Stimulated activated CD8-positive, alpha-beta memory T cell treated with anti-CD3 and anti-CD28 coated beads, Interleukin-15, amount 100 ng/mL, for 1 hour (primary cell): ENCODE measurements at places on chromosomes 3 and 15.

GRCh38 chr15:97961067-97961954, 808 bp downstream of the ARRDC4 start:
- DNase-seq = no peak

DNA sequence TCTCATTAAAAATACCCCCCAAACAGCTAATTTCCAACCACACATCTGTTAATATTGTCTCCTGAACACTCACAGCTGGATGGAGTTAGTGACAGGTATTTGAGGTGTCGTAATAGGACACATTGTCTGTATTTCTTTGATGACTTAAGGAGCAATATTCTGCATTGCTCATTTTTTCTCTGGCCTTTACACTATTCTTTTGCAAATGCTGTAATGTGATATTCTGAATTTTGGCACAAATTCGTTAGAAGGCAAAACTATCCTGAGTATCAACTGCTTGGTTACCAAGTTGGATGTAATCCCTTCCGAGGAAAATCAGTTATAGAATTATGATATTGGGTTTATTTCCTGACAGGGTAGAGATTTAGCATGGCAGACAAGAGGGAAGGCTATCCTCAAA, 1030.2 kb downstream of the MCTP2 start:
- DNase-seq = no peak

DNA sequence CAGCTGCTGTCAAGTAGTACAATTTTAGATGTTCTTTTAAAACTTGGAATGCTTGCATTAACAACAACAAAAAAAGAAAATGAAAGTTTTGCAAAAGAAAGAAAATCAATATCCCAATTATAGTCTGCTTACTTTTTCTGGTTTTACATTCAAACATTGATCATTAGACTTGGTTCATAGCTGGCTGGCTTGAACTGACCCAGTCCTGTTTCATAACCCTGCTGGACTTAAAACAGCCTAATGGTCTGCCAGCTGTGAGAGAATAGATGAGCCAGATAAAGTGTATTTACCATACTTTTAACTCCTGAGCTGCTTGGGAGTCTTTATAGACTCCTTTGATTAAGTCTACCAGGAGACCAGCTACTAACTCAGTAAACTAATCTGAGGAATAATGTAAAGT, 59.2 kb downstream of the PIAS1 start:
- DNase-seq = no peak

DNA sequence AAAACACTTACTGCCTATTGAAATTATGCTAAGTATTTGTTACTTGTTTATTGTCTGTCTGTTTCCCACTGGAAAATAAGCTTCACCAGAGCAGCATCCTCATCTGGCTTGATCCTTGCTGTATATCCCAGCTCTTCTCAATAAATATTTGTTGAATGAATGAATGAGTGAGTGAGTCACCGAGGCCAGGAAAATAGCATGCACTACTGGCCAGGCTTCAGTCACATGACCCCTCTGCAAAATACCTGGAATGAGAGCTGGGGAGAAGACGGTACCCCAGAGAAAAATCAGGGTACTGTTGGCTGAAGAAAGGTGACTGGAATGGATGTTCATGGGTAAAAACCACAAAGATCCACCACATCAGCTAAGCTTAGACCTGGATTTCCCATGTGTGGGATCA, 331.9 kb downstream of the SHQ1 start:
- no peak for DNase-seq

- no peak for DNase-seq
These were observed 13.6 kb downstream of the LACTB start for GRCh38 chr15:63135281-63135680.

- no peak for DNase-seq
These were observed 113.3 kb downstream of the KLHL25 start for GRCh38 chr15:85681386-85681785.

- no peak for DNase-seq
These were observed 149.4 kb downstream of the MCTP2 start for GRCh38 chr15:94380798-94381197.

GRCh38 chr3:47612178-47612577, 33.5 kb upstream of the CSPG5 start:
- DNase-seq = no peak

- no peak for DNase-seq
These were observed 10.6 kb downstream of the PIK3CB start for GRCh38 chr3:138824114-138824506.

DNA sequence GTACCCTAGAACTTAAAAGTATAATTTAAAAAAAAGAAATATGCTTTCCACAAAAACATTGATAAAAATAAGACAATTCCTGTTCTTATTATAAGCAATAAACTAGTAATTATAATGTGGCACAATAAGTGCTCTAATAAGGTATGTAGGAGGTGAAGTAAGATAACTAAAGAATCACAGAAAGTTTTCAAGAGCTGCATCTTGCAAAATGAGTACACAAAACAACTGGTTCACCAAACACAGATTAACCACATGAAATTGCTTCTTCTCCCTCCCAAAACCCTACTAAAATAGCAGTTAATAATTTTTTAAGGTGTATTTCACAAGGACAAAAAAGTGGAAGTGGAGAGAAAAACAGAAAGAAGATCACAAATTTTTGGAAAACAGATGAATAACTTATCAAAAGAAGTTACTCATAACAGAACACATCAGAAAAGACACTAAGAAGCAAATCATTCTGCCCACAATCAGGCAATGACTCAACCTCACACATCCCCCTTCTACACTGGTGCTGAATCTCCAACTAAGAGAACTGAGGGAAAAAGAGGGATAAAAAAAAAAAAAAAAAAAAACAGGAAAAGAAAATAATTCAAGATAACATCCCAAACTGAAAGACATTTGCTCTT, 64.2 kb downstream of the TBC1D5 start:
- DNase-seq = no peak

- DNase-seq = no peak
These were observed 982.7 kb upstream of the NR2F2 start for GRCh38 chr15:95347837-95348236.

DNA sequence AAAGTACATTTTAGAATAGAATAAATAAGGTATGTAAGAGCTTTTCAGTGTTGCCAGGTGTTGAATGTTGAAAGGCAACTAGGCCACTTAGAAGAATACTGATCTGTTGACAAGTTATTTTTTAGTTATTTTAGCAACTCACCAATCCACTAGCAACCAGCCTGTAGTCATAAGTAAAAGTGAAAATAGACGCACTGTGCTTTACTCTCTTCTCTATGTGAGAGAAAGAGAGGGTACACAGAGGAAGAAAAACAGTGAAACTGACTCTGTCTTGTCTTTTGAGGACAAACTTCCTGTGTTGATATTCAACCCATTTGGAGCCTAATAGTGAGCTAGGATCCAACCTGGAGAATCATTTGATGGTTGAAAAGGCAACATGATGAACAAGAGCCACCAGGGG, 327.1 kb upstream of the GOLIM4 start:
- DNase-seq = no peak

DNA sequence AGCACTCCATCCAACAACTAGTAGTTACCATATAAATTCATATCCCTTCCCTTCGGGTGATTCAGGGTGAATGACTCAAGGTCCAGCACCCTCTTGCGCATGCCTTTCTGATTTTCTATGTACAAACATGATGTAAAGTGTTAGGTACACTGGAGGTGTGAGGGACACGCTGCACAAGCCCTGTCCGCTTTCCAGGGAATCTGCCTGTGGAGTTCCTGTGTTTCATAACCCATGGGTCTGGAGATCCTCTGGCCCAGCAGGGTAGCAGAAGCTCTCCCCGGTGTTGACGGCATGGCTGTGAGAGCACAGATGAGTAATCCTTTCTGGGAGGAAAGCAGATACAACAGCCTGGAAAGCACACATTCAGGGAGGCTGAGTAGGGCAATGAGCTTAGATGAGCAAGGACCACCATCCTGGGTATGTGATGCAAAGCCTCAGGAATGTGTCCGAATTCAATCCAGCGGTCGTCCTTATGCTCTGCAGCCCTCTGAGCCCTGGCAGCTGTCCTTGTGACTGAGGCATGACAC, 142.9 kb upstream of the TP63 start:
- no peak for DNase-seq

GRCh38 chr15:84969257-84969656, 12.4 kb upstream of the PDE8A start:
- no peak for DNase-seq

- no peak for DNase-seq
These were observed 352.7 kb downstream of the TIGIT start for GRCh38 chr3:114646526-114646925.

DNA sequence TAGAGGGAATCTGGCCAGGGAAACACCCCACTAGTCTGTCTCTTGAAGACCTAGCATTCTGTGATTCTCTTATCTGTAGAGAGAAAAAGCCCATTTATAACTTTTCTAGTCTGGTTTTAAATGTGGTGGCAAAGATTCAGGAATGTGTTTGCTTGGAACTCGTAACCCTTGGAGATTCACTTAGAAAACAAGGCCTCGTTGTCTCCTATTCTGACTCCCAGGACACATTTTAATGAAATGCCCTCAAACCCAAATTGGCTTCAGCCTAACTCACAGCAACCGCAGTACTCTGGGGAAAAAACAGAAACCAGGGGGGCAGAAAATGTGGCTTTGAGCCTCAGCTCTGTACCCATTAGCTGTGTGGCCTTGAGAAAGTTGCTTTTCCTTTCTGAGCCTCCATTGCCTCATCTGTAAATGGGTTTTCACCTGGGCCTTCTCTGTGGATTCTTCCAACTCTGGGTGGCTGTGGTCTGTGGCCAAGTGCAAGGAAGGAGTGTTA, 36.5 kb downstream of the RPLP1 start:
- DNase-seq = no peak

- no peak for DNase-seq
These were observed 8.8 kb downstream of the PDCD6IP start for GRCh38 chr3:33807191-33807590.

DNA sequence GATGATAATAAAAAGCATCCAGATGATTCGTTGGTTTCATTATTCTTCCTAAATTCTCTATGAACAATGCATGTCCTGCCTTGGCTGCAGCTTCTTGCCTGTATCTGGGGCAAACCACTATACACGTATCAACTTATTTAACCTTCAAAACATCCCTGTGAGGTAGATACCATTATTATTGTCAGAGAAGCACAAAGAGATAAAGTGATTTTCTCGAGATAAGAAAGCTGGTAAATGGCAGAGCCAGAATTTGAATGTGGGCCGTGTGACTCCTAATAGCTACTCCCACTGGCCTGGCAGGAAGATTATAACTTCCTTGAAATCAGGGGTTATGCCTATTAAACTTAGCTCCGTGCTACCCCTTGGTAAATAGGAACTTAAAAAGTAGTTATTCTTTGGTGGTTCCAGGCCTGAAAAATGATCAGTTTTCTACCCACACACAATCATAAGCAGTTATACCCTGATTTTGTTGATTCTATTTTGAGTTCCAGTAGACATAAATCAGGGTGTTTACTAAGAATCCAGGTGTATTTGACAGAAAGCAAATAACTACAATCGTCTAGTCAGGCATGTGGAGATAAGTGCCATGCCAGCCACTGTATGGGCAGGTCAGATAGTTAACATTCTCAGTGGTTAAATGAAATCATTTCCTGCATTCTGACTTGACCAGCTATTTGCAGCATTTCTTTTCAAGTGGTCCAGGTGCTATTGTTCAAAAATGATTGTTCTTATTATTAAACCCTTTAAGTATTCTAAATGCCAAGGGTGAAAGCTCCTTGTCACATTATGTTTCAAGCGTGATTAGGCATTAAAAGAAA, 99.2 kb upstream of the LRRN1 start:
- no peak for DNase-seq

GRCh38 chr3:24264748-24265158, 229.9 kb downstream of the THRB start:
- no peak for DNase-seq

- no peak for DNase-seq
These were observed 93.7 kb upstream of the TSC22D2 start for GRCh38 chr3:150314248-150315004.

DNA sequence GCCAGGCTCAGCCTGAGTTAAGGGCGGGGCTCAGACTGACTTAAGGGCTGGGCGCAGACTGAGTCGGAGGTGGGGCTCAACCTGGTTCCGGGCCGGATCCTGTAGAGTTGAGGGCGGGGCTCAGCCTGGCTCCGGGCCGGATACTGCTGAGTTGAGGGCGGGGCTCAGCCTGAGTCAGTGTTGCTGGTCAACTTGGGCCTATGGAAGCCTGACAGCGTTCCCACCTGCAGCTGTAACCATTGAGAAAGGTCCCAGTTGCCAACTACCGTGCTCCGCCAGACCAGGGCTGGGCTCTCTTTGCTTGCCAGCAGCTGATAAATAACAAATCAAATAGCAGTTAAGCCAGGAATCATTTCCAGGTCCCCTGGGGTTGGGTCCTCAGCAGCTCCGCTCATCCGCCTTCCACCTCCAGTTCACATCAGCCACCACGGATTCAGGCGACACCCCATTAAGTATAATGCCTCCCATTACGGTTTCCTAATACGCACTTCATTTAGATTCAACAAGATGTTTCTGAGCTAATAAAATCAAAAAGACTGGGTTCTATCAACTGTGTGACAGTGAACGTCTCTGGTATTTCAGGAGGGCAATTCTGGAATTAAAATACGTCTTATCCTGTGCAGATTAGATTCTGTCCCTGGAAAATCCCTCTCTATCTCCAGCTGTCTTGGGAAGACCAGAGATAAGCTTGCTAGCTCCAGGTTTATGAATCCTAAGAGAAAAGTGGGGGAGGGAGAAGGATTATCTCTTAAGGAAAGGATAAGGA, 7.3 kb downstream of the GRIP2 start:
- DNase-seq = no peak

GRCh38 chr15:56919609-56920366, 1.3 kb downstream of the TCF12 start:
- no peak for DNase-seq

DNA sequence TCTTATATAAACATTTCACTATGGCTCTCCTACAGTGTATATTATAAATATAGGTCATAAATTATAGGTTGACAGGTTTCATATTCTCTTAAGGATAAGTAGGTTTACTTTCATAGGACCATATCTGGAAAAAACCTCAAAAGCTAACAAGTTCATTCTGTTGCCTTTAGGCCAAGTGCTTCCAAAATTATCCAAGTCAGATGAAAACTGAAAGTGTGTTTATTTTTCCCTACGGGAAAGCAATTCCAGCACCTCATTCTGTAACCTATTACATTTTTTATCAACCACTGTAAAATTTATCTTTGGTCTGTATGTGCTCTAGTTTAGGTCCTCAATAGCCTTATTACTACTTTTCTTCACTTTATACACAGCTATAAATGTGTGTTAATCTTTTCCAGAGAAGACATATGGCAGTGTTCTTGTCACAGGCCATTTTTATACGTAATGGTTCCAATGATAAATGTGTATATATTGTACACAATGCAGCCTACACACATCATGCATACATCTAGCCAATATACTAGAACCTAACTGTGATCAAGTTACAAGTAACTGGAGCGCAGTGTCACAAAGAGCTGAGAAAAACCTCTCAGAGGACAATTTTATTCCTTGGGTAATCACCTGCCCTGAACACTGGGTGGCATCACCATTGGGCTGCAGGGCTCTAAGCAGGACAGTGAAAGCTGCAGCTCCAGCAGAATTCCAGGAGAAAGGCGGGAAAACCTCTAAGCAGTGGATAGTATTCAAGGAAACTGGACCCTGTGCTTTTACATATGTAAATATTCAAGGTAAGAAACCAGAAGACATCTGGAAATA, 251.3 kb downstream of the CTNNB1 start:
- no peak for DNase-seq
